ENCODE measurements at places on chromosomes 5 and 9.

DNA sequence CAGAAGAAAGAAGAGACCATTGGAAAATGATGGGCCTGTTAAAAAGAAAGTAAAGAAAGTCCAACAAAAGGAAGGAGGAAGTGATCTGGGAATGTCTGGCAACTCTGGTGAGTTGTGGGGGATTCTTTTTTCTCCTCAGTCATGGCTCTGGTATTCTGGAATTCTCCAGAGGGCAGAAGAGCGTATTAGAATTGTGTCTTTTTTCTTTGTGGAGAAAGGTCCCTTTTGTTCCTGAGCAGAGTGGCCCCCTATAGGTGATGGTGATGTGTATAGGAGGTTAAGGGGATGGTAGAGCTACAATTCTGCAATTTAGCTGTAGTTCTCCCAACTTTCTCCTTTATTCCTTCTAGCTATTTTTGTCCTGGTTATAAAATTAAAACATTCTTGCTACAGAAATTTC, 1.6 kb upstream of the DHFR start:
- no peak for DNase-seq

DNA sequence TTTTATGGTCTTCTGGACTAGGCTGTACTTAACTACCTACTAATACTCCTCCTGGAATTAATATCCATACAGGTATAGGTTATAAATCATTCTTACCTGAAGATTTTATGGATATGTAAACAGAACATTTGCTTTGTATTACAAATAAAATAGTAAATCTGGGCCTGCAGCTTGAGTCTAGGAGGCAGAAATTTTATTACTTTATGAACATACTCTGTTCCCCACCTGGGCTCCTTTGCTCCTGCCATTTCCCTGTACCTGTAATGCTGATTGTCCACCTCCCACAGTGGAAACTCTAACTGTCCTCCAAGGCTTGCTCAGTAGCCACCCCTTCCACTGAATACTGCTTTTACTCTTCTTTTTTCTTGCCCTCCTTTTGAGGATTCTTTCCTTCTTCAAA, 108.0 kb downstream of the PAM start:
- no peak for DNase-seq

DNA sequence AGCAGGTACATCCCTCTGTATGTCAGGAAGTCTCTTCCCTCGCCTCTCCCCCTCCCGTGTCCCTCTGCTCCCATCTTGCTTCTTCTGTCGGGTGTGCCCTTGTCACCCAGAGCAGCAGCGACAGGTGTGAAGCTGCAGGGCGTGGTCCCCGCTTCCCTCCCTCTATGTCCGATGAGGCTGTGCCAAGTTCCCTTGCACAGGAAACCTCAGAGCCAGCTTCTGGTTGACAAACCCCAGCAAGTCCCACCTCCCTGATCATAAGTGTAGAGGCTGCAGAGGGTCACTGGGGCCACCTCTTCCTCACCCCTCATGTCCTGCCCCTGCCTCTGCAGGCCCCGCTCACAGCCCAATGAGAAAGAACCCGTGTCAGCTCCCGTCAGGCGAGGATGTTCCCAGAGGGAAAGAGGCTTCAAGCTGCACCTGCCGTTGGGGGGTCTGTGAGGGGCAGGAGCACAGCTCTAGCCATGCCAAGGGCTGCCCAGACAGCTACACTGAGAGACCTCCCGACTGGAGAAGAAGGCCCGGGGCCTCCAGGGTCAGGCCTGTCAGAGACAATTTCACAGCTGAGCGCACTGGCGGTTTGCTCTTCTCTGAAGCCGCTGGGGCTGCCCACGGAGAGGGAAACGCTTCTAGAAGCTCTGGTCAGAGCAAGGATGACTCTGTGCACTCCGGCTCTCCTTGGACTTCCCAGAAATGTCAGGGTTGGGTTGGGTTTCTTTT, 73.3 kb downstream of the AK8 start:
- DNase-seq, result no peak

DNA sequence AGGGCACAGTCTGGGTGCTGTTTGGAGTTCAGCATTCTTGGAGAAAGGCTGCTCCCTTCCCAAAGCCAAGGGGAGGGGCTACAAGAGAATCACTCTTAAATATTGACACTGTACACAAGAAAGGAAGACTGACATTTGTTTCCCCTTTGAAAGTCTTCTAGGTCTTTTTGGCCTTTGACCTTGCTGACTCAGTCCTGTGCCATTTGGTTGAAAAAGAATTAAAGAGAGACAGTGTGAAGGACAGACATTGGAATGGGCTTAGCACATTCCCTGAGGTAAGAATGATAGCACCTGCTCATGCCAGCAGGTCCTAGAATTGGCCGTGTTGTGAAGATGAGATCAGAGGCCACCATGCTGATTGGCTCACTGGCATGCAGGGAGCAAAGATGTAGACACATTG, 271.4 kb upstream of the ZNF608 start:
- DNase-seq, result no peak

DNA sequence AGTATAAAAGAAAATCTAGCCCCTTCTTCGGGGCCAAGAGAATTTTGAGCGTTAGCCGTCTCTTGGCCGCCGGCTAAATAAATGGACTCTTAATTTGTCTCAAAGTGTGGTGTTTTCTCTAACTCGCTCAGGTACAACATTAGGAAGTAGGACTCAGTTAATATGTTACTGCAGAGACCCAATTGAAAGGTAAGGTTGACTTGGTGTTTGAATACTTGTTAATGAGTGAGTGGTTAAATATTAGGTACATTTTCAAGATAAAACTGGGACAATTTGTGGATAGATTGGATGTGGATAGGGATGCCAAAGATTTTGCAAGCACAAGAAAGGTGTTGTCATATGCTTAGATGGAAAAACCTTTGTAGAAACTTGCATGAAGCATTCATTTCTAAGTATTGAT, 1177.3 kb upstream of the CDH18 start:
- DNase-seq, result no peak

- DNase-seq, result no peak
These were observed 57.9 kb downstream of the ARHGAP26 start for GRCh38 chr5:142827934-142828576.

- no peak for DNase-seq
These were observed 920 bp downstream of the LPCAT1 start for GRCh38 chr5:1522601-1523479.

GRCh38 chr5:139105621-139106071, 92.5 kb downstream of the SIL1 start:
- no peak for DNase-seq

- DNase-seq, result no peak
These were observed 9.0 kb upstream of the QSOX2 start for GRCh38 chr9:136254381-136255165.

DNA sequence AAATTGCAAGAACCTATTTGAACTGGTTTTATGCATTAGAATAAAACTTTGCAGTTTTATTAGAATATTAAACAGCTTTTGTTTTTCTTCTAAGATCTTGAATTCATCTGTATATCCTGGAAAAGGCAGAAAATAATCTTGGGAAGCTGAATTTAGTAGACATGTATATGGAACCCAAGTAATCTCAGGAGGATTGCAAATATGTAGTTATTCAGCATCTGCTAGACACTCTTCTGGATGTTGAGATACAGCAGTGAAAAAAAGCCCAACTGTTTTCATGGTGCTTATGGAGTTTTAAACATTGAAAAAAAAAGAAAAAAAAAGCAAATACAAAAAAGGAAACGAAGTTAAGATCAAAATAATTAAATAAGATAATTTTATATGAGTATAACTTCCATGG, 922.2 kb upstream of the SEMA6A start:
- DNase-seq, result no peak

GRCh38 chr5:67253911-67254310, 57.3 kb upstream of the CD180 start:
- DNase-seq, result no peak

- DNase-seq, result no peak
These were observed 28.2 kb upstream of the NR4A3 start for GRCh38 chr9:99793528-99793927.

Measured in stimulated activated CD8-positive, alpha-beta memory T cell treated with anti-CD3 and anti-CD28 coated beads, Interleukin-15, amount 100 ng/mL, for 48 hours (primary cell).